Hematopoietic multipotent progenitor cell (in vitro differentiated cells): ENCODE measurements at places on chromosomes 7 and 10.

- no peak for DNase-seq
Observed at GRCh38 chr7:74439541-74439940, 14.2 kb upstream of the GTF2IRD1 start.

DNA sequence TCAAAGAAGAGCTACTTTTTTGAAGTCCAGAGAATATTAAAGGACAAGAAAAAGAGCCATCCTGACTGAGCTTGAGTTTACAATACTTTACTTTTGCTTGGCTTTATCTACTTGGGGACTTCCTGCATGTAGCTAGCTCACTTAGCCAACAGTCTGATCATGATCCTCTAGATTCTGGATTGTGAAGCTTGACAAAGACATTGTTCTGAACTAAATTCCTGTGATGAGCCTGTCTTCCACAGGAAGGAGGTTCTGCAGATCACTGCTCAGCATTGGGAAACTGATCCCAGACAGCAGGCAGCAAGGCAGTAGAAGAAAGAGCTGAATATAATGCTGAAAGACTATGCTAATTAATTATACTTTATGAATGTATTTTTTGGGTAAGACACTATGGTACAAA, 296.4 kb downstream of the DGKB start:
- no peak for DNase-seq

DNA sequence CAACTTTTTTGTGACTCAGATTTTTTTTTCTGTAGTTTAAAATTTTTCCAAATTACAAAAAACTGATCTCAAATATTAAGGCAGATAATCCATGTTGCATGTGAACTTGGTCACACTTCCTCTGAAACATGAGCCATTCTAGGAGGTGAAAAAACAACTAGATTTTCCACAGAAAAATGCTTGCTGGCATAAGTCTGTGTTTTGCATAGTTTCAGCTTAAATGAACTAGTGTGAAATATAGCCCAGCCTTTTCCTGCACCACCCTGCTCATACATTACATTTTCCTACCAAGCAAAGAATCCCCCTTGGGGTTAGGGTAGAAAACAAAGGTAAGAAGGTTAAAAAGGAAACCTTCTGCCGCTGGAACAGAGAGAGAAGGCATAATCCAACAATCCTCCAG, 48.2 kb downstream of the SLC25A13 start:
- DNase-seq, result no peak

- DNase-seq, result no peak
Observed at GRCh38 chr7:155857141-155857540, 44.9 kb upstream of the SHH start.

- no peak for DNase-seq
Observed at GRCh38 chr10:21285207-21285606, 240.3 kb downstream of the SKIDA1 start.

GRCh38 chr7:148986742-148987009, 41.6 kb downstream of the PDIA4 start:
- no peak for DNase-seq

DNA sequence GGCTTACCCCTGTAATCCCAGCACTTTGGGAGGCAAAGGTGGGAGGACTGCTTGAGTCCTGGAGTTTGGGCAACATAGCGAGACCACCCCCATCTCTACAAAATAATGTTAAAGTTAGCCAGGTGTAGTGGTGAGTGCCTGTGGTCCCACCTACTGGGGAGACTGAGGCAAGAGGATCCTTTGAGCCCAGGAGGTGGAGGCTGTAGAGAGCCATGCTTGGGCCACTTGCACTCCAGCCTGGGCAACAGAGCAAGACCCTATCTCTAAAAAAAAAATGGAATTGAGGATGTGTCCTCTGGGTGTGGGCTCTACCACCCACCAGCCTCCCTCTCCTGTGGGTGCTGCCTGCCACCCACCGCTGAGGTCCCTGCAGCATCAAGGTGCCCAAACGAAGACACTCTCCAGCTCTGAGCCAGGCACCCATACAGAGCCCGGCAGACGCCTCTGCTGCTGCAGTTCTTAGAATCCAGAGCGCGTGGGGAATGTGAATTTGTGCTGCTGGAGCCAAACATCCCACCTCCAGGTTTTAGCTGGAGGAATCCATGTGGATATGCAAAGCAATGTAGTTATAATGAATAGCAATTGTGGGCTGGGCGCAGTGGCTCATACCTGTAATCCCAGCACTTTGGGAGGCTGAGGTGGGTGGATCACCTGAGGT, 176.0 kb upstream of the TNRC18 start:
- DNase-seq, result no peak

DNA sequence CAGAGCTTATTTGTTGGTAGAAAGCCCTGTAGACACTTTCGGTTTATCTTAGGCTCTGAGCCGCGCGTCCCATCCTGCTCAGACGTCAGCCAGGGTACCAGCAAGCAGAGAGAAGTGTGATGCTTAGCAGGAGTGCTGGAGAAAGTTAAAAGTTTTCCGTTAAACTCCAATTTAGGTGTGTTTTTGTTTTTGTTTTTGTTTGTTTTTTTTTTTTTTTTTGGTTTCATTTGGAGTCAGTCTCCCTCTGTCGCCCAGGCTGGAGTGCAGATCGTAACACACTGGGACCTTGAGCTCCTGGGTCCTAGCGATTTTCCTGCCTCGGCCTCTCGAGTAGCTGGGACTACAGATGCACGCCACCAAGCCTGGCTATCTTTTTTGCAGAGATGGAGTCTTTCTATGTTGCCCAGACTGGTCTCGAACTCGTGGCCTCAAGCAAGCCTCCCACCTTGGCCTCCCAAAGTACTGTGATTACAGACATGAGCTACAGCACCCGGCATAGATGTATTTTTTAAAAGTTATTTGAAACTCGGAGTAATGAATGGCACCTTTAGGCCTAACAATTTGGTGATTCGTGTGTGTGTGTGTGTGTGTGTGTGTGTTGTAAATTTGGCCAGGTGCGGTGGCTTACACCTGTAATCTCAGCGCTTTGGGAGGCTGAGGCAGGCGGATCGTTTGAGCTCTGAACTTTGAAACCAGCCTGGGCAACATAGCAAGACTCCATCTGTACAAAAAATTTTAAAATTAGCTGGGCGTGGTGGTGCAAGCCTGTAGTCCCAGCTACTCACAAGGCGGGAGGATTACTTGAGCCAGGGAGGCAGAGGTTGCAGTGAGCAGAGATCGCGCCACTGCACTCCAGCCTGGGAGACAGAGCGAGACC, 1.3 kb upstream of the HIP1 start:
- DNase-seq, result peak; percentile 53

DNA sequence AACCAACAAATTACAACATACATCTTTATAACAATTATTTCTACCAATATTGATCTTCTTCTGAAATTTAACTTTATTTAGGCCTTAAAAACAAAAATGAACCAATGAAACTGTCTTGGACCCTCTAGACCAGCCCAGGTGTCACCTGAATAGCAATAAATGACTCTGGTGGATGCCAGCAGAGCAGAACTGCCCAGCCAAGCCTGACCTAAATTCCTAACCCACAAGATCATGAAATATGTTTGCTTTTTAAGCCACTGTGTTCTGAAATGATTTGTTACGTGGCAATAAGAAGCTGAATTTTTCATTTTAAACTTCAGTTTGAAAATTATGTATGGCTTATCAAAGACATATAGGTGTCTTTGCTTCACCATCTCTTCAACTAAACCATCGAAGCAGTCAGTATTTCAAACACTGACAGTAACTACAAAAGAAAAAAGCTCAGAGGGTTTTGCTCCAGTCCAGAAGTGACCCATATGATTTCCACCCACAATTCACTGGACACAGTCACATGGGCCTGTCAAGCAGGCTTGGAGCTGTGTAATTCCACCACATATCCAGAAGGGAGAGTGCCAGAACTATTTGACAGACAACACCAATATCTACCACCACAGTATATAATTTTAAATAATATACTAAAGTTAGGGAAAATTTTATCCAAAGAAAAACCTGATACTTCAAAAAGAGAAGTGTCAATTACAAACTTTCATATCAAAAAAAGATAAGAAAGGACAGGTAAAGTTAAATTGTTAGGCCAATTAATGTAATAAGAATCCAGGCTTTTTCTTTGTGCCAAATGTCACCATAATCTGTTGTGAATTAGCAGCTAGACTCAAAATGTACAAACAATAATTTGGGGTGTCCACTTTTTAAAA, 94.5 kb downstream of the KMT2C start:
- DNase-seq, result peak; percentile 41

GRCh38 chr7:112987171-112987570, 99.5 kb downstream of the GPR85 start:
- DNase-seq, result no peak

DNA sequence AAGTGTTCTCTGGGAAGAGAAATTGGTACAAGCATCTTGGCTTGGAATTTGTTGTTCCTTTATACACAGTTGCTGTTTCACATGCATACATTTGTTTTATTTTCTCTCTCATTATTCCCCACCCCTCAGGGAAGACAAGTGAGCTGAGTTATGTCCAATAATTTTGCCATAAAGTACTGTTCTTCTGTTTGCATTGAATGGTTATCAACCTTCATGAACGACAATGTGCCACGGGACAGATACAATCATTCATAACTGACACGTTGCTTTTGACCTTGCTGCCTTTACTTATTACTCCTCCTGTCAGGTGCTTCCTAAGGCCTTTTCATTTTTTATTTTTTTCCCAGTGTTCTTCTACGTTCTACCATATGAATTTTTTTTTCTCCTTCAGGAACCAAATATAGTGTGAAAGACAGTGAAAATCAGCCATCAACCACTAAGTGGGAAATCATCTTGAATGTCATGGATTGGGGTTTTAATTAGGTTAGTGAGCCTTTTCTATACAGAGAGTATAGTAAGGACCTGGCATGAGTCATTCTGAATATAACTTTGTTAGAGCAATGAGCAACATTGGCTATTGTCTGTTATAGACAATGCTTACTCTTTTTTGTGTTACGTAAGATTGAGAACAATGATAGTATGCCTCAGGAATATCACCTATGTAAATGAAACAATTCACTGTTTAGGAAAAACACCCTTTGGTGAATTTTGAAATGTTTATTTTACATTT, 383.2 kb downstream of the MALRD1 start:
- no peak for DNase-seq

- no peak for DNase-seq
Observed at GRCh38 chr10:34092891-34093290, 722.2 kb downstream of the PARD3 start.

DNA sequence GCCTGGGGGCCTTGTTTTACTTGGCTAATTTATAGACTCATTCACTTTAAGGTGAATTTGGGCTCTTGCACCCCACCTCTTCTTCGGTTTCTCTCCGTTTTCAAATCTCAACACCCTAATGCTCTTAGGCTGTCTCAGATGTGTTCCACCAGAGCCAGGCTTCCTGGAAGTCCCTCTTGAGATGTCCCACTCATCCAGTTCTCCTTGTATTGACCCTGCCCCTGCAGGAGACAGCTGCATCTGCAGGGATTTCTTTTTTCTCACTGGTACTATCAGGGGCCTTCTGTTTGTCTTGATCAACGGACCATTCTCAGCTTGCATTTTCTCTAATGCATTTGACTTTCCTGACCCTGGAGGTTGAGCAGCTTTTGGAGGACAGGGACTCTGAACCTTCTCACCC, 279.5 kb downstream of the GALNT17 start:
- DNase-seq, result no peak

- no peak for DNase-seq
Observed at GRCh38 chr7:105854498-105854897, 21.9 kb downstream of the ATXN7L1 start.

DNA sequence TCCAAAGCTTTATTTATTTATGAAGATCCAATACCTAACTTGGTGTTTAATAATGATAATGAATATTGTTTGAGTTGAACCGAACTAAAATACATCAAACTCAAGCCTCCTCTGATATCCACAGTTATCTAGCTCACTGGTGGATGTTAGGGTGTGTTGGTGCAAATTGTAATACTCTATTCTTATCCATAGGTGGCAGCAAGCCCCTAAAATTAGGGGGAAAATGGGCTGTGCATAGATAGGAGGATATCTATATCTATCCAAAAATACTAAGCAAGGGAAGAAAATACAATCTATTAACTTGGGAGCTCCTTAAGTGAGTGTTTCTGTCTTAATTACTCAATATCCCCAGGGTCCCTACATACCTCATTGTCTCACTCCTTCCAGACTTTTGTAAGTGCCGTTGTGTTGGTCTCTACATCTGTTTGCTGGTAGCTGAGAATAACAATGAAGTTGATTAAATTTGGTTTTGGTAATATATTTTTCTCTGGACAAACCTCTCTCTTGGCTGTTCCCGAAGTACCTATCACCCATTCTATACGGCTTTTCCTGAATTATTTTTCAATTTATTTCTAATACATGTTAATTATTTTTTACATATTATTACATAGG, 55.0 kb upstream of the VWDE start:
- DNase-seq, result peak; percentile 31

- no peak for DNase-seq
Observed at GRCh38 chr10:31914370-31914769, 14.3 kb downstream of the ARHGAP12 start.

DNA sequence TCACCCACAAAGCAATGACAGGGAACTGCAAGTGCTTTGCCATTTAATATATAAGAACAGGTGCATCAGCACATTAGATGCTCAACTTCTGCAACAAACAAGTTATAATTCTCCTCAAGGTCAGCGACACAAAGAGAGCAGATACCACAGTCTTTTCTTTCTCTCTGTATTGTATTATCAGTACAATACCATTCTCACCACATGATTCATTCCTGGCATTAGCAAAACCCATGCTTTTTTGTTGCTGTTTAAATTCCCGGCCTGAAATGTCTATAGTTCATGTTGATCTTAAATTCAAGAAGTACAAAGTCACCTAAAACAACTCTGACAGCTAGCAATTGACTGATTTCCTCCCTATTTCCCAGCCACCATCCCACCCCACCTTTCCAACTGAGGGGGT, 111.8 kb upstream of the FEZF1 start:
- DNase-seq, result no peak

DNA sequence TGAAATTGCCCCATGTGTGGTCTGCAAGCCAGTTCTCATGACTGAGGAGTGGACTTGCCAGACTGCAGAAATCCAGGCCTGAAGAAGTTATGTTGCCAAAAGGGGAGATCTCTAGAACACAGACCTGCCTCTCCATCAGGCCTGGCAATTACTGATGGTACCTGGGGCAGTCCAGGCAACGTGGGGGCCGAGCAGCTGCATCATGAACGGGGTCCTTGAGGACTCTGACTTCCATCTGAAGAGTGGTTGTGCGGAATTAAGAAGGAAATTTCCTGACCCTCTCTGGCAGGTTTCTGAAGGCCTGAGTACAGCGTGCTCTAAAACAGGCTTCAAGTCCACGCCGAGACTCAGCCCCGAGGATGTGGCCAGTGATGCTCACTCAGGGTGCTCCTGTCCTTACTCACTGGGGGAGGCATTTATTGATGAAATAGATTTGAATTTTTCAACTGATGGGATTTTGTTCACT, 30.4 kb downstream of the RAMP3 start:
- no peak for DNase-seq
